SJSA1 (cell line): ENCODE measurements at places on chromosomes 3 and 15. TPM values are rescaled to one million over a fixed set of nuclear protein-coding genes. Genes with fewer than 3 reads are reported as not detected.
A peak's percentile ranks its signal among the peaks of the same experiment; 100 is the strongest.

Gene ERC2
- 0.13 and 0.81 TPM in 2 replicates for total RNA-seq

Gene GOLGA6B
- total RNA-seq = not detected in 2 replicates

Gene ANKRD34C
- not detected in 2 replicates for total RNA-seq

Gene GOLGA6L4
- total RNA-seq = 0.16 and 2.1 TPM in 2 replicates

GRCh38 chr3:51802106-51802703 lies 23.2 kb upstream of the IQCF6 start:
- no peak for DNase-seq

DNA sequence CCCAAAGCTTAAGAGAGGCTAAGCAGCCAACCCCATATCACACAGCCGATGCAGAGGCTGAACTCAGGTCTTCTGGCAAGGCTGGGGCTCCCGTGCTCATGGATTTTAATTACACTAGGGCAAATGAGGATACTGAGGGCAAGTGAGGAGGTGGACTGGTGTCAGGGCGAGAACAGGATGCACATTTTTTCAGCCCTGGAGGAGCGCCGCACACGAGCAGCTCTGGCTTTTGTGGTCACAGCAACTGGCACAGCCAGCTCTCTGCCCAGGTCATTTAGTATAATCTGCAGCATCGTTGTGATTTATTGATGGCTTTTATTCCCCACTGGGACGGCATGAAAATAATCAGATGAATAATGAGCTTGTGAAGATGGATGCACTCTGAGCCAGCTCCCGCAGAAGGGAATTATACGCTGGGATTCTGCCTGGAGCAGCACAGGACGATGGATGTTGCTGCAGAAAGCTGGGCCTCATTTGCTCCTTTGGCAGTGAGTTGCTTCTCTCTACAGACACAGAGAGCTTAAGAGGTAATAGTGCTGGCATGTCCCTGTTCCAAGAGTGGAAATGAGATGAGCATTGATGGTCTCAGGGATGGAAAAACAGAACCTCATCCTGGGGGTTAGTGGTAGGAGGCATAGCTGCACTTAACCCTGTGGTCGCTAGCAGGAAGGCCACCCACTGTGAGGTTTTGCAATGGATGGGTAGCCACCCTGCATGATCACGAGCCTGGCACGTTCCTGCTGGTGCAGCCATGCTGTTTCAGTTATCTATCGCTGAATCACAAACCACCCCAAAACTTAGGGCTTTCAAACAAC lies 135.4 kb downstream of the UACA start:
- DNase-seq = peak; percentile 61

DNA sequence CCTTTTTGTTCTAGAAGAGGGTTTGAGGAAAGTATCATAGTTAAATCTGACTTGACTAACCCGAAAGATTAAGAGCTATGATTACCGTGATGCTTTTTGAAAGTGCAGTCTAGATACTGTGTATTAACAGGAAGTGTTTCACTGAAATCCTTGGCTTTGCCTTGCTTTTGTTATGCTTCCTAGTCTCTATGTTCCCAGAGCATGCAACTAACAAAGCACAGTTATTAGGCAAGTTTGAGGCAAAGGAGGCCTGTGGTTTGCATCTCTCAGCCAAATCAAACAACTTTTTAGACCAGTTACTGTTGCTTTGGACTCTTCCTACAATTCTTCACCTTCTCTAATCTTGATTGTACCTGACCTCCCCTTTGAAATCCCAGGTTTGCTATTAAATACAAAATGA lies 3.9 kb downstream of the LXN start:
- DNase-seq = no peak

DNA sequence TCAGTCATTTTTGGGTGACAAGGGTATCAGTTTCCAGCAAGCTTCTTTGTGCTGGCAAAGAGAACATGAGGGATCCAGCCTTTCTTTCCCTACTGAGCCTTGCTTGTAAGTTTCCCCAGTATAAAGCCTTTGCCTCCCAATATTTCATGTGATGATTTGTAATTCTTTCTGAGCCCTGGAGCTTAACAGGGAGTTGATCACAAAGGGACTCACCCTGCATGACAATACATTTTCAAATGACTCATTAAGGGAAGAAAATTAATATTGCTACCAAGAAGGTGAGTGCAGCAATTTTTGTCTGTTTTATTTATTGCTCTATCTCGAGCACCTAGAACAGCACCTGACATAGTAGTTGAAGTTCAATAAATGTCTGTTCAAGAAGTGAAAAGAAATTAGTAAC lies 27.7 kb downstream of the OXSM start:
- no peak for DNase-seq

DNA sequence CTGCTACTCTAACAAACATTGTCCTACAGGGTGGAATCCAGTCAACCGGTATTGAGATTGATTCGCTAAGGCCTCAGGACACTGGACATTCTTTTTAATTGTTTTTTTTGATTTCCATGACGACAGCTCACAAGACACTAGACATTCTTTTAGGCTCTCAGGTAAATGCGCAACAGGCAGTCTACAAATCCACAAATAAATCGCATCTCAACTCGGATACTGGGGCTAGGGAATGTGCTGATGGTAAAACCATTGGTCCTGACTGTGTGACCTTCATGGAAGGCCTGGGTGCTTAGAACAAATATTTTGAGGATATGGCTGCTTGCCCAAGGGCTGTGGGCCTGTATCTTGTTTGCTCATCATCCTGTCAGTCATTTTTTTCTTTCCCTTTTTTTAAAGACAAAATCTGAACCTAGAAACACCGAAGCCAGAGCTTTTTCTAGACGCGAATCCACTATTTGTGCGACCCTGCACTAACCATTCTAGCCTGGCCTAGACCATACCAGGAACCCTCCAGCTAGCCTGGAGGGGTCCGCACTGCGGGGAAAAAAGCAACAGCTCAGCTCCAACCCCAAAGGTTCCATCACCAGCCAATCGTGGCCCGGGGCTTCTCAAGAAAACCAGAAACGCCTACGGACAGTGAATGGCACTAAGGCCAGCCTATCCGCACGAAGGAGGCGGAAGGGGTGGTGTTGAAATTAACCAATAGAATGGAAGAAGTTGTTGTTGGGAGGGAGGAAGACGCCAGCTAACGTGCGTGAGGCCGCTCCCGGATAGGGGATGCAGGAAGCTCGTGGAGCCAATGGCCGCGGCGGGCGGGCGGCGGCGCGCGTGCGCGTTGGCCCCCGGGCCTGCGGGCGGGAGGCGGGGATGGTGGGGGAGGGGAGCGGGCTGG lies 18.1 kb upstream of the CHD2 start:
- peak; percentile 100 for DNase-seq

DNA sequence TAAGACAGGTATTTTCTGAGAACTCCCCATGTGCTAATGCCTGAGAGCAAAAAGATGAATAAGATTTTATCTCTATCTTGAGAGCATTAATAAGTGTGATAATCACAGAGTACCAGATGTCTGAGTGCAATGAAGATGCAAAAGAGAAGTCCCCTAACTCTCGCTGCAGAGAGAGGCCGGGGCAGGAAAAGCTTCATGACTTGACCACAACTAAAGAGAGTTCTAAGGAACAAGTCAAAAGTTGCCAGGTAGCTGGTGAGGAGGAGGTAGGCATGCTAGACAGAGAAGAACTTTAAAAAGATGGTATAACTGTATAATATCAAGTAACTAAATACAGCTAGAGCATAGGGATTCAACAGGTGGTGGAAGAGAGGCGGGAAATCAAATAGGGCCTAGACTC lies 28.8 kb downstream of the MTMR10 start:
- DNase-seq = no peak

- DNase-seq = no peak
Observed at GRCh38 chr3:178618896-178619295, 82.7 kb downstream of the KCNMB2 start.

GRCh38 chr3:45406772-45407171 lies 18.4 kb downstream of the LARS2 start:
- no peak for DNase-seq

DNA sequence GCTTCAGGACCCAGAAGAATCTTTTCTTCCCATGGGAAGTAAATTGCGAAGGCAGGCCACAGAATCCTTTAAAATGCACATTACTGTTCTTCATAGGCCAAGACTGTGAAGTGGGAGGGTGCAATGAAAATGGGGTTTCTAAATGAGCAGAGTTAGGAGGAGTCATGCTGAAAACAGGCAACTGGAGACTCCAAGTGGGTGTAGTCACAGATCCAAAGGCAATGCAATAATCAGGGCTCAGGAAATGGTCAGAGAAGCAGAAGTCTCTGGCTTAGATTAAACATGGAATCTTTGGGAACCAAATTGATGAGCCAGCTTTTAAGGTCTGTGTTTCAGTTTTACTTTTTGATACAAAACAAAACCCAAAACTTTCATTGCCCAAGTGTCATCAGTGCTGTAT lies 37.6 kb downstream of the HHLA2 start:
- DNase-seq = no peak

DNA sequence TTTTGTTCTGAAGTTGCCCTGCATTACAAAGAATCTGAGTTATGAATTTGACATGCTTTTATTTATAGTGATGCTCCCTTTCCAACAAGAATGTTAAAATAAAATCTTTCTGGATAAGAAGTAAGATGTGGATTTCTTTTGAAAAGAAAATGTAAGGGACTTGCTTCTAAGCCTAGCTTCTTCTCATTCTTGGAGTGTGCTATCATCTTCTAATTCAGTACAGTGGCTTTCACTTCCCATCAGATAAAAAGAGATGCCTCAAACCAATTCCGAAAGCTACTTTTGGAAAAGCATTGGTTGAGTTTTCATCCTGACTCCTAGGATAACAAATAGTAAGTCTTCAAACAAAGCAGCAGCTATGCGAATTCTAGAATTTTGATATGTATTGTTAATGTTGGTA lies 197.0 kb upstream of the ZPLD1 start:
- DNase-seq = no peak

DNA sequence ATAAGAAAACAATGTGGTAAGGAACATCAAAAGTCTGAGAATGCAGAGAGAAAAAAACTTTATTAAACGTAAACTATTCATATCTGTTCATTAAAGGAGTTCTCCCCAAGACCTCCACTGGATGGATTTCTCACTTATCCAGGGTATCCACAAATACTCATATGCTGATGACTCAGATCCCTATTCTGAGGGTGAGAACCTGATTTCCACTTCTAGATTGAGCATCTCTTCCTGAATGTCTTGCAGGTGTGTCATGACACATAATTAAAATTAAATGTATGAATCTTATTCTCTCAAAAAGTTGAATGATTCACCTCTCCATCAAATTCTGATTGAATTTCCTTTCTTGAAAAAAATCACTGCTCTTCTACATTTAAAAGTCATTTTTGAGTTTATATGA lies 199.9 kb downstream of the MFSD1 start:
- no peak for DNase-seq

DNA sequence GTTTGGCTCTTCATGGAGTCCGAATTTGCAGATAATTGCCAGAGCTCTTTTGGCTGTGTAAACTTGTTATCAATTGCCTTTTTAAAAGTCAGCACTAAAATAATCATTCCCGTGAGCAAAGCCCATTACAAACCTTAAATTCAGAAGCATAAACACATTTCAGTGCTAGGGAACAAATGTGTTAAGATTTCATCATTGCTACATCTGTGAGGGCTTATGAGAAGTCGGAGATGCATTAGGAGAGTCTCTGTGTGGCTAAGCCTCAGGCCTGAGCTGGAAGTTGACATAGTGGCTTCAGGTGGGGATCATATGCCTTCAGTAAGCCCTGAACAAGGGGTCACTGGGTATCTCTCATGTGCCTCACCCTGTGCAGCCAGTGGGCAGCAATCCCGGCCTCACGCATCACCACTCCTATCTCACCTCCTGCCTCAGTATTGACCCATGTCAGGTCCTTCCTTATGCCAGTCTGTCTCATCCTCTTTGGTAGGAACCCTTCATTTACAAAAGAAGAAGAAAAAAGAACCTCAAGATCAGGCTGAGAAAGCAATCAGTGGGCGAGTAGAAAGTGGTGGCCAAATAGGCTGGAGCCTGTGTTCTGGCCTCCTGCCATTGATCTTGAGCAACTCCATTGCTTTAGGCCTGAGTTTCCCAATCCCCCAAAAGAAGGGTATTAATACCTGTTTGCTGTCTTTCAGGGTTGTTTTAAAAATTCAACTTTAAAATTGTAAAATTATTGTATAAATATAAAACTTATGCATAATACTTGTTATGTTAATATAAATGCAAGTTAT lies 233.5 kb downstream of the IL20RB start:
- no peak for DNase-seq

GRCh38 chr15:46278486-46279090 lies 643.8 kb downstream of the SQOR start:
- no peak for DNase-seq

DNA sequence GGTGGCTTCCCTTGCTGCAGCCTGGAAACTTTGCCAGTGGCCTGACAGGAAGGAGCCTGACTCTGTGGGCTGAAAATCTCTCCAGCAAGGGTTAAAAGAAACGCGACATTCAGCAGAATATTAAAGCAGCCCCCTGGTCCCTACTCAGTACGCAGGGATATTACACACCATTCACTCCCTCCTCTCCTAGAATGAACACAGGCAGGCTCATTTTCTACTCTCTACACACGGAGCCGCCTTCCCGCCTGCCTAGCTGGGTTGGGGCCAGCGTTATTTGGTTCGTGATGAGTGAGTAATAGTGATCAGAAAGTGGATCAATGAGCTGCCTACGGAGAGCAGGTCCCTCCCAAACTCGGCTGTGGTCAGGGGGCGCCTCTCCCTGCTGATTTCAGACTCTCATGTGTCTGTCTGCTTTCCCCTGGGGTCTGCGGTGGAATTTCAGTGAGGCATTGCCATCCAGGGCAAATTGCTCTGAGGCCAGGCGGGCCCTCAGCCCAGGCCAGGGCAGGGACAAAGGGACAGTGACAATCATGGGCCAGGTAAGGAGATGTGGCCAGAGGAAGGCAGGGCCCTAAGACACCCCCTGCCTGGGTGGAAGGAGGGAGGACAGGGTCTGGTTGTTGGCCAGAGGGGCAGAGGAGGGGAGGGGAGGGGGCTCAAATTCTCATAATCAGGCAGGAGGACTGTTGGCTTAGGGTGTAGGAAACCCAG lies 2.8 kb downstream of the EPHB1 start:
- DNase-seq = no peak

DNA sequence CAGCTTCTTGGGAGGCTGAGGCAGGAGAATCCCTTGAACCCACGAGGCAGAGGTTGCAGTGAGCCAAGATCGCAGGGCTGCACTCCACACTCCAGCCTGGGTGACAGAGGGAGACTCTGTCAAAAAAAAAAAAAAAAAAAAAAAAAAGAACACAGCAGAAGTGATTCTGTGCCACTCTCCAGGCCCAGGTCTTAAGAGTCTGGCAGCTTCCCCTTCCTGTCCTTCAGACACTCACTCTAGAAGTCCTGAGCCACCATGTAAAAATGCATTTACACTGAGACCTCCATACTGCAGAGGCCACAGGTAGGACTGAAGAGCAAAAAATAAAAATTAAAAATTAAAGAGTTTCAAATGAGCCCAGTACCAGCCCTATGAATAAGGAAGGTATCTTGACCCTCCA lies 11.8 kb upstream of the CDV3 start:
- no peak for DNase-seq
